ENCODE measurements at places on chromosomes 2 and 18. TPM values are rescaled to one million over a fixed set of nuclear protein-coding genes. Genes with fewer than 3 reads are reported as not detected.

The SCN2A gene
- total RNA-seq, result not detected

The SLC8A1 gene
- total RNA-seq, result 21.4 TPM

The AGFG1 gene
- 119 TPM for total RNA-seq

DNA sequence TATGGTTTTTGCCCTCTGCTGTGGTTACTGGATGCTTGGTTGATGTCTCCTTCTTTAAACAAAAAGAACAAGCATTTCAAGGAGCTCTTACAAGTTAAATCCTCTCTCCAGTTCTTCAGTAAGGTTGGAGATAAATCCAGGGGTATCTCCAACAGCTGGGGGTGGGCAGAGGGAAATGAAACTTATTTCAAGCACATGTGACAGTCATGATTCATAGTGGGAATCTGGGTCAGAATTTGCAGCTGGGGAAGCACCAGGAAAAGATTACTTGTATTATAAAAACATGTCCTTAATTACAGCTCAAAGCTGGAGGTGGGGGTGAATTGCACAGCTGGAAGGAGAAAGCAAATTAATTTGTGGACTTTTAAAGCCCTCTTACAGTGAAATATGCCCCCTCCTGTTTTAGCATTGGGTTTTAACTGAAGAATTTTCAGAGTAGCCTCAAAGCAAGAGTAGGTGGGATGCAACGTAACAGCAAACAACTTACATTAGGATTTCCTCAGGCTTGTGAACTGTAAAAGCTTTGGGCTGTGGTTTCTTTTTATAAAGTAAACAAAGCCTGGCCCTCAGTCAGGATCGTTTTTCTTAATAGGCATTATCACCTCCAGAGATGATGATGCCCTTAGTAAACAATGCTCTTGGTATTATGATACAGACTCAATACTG lies 596.4 kb downstream of the NYAP2 start:
- H3K4me3 ChIP-seq, result no peak overlapping the region
- DNase-seq, result peak; percentile 25
- no peaks in the 10 kb centered on the region for H3K27me3 ChIP-seq
- no peaks in the 10 kb centered on the region for H3K4me1 ChIP-seq
- H3K27ac ChIP-seq, result no peak overlapping the region

GRCh38 chr2:96832754-96833507 lies 10.9 kb downstream of the ANKRD23 start:
- peaks cover 26% of the 10 kb centered on the region for H3K4me1 ChIP-seq
- peak; percentile 86 for DNase-seq
- H3K4me3 ChIP-seq, result no peak overlapping the region
- no peaks in the 10 kb centered on the region for H3K27me3 ChIP-seq

DNA sequence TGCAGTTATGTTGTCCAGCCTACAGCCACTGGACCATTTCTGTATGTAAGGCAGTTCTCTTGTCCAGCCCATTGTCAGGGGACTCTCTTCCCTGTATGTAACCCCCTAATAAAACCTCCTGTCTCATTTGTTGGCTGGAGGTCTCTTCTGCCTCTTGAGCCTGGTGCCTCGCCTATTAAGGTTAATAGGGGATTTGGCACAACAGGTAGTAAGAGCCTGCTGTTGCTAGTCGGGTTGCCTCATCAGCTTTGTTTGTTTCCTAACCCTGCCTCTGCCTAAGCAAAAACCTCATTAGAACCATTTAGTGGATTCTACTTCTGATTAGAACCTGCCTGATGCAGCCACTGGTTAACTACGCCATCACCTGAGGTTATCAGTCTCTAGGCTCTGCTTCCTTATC lies 62.2 kb upstream of the STPG4 start:
- H3K27ac ChIP-seq, result no peak overlapping the region
- H3K27me3 ChIP-seq, result no peaks in the 10 kb centered on the region
- no peaks in the 10 kb centered on the region for H3K4me1 ChIP-seq

- H3K27ac ChIP-seq, result no peak overlapping the region
- no peak for DNase-seq
- H3K27me3 ChIP-seq, result no peaks in the 10 kb centered on the region
- no peaks in the 10 kb centered on the region for H3K36me3 ChIP-seq
- no peaks in the 10 kb centered on the region for H3K4me1 ChIP-seq
These were observed 246.1 kb downstream of the NRXN1 start for GRCh38 chr2:50785816-50786215.

DNA sequence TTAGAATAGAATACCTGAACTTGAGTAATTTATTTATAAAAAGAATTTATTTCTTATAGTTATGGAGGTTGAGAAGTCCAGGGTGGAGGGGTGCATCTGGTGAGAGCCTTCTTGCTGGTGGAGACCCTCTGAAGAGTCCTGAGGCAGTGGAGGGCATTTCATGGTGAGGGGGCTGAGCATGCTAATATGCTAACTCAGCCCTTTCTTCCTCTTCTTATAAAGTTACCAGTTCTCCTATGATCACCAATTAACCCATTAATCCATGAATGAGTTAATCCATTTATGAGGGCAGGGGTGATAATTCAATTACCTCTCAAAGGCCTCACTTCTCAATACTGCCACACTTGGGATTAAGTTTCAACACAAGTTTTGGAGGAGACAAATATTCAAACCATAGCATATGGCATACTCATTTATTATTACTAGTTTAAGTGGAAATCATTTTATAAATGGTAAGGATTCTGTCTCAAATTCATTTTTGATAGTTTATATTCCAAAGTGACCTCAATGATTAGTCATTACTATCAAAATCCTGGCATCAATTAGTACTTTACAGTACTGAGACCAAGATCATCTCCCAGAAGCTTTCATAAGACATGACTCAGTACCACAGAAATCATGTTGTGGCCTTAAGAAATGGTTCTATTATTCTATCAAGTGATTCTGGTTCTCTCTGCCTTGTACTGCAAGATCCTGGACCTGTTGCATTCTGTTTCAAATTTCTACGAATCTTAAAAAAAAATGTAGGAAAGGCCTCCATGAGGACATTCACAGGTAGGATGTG lies 5.5 kb downstream of the ZNF396 start:
- H3K4me3 ChIP-seq, result no peak overlapping the region
- H3K27me3 ChIP-seq, result no peaks in the 10 kb centered on the region
- H3K36me3 ChIP-seq, result peaks cover 15% of the 10 kb centered on the region
- peaks cover 6% of the 10 kb centered on the region for H3K4me1 ChIP-seq
- no peak overlapping the region for H3K27ac ChIP-seq
- no peak for DNase-seq

DNA sequence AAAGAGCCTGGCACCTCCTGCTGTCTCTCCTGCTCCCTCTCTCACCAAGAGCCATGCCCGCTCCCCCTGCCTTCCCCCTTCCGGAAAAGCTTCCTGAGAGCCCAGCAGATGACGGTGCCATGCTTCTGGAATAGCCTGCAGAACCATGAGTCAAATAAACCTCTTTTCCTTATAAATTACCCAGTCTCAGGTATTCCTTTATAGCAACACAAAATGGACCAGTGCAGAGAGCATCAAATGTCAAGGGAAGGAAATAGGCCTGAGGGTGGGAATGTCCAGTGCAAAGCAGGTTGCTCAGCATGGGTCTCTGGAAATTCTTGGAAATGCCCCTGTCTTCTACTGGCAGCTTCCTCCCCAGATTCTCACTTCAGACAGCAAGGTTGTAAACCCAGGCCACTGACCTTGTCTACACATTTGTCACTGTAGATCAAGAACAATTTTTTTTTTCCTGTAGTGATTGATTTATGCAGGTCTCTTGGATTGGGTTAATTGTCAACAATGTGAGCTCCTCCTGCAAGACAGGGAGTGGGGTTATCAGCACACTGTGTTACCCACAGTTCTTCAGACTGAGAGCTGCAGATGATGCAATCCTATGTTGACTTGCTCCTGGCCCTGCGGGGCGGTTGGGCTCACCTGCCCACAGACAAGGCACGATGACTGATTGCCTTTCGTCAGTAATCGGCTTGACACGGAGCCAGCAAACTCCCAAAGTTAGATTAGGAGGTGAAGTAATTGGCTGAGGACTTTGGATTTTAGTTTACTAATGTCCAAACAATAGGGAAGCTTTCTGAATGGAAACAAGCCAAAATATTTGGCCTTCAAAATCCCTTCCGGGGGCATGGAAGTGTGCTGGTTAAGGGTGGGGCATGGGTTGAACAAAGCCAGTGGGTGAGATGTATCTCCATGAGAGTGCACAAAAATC lies 5.4 kb upstream of the BOD1L2 start:
- no peaks in the 10 kb centered on the region for H3K4me1 ChIP-seq
- H3K27ac ChIP-seq, result no peak overlapping the region
- H3K4me3 ChIP-seq, result no peak overlapping the region
- DNase-seq, result peak; percentile 77
- H3K36me3 ChIP-seq, result no peaks in the 10 kb centered on the region

GRCh38 chr2:147149575-147150240 lies 695.1 kb upstream of the ACVR2A start:
- no peaks in the 10 kb centered on the region for H3K36me3 ChIP-seq
- H3K27ac ChIP-seq, result no peak overlapping the region
- no peaks in the 10 kb centered on the region for H3K4me1 ChIP-seq
- DNase-seq, result no peak
- H3K4me3 ChIP-seq, result no peak overlapping the region
- no peaks in the 10 kb centered on the region for H3K27me3 ChIP-seq
